ENCODE measurements at places on chromosomes 2 and 18.

DNA sequence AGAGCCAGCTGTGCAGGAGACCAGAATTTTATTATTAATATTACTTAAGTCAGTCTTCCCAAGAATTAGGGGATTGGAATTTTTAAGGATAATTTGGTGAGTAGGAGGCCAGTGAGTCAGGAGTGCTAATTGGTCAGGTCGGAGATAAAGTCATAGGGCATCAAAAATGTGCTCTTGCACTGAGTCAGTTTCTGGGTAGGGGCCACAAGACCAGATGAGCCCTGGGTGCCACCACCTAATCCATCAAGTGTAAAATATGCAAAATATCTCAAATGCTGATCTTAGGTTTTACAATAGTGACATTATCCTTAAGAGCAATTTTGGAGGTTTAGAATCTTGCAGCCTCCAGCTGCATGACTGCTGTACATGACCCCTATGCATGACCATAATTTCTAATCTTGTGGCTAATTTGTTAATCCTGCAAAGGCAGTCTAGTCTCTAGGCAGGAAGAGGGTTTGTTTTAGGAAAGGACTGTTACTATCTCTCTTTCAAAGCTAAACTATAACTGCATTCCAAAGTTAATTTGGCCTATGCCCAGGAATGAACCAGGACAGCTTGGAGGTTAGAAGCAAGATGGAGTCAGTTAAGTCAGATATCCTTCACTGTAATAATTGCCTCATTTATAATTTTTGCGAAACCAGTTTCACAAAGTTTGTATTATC lies 215.9 kb downstream of the RNF152 start:
- no peak for DNase-seq

- DNase-seq, result no peak
Observed at GRCh38 chr2:172947461-172948153, 128.0 kb upstream of the MAP3K20 start.

DNA sequence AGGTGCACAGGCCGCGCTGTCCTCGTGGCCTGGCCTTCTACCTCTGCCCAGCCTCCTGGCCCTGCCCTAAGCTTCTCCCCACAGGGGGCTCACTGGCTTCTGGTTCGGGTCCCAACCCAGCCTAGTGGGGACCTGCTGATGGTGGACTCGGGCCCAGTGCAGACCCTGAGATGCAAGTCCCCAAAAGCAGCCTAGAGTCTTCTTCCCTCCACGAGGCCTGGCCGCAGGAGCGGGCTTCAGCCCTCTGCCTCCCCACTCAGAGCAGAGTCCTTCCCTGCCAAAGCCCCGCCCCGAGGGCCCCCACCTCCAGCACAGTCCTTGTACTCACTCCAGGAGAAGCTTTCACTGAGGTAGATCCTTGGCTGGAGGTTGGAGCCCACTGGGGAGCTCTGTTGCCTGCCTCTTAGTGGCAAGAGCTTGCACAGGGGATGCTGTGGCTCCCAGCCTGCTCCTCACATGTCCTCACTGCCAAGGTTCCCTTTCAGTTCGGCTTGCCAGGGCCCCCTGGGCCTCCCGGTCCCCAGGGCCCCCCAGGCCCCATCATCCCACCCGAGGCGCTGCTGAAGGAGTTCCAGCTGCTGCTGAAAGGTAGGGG lies 3.6 kb downstream of the ERFE start:
- no peak for DNase-seq

DNA sequence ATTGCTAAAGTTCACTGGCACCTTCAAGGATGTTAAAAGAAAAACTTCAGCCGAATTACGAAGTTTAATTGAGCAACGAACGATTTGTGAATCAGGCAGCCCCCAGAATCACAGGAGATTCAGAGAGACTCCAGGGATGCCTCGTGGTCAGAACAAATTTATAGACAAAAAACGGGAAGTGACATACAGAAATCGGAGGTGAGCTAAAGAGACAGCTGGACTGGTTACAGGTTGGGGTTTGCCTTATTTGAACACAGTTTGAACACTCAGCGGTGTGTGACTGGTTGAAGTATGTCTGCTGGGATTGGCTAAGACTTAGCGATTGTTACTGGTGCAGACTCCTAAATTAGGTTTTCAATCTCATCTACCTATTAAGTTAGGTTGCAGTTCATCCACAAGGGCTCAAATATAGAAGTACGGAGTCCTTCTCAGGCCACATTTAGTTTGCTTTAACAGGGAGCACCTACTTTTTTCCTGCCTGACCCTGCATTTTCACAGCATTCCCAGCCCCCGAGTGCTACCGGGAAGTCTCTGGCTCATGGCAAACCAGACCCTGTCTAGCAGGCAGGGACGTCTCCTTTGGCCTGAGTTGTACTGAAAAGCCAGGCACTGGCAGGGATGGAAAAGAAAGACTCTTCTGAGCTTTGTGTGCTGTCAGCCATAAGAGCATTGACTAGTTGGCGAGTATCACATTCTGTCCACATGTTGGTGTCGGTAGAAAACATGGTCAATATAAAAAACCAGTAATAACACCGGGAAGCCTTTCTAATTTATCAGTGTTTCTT lies 41.1 kb downstream of the CDCA7 start:
- DNase-seq, result no peak

DNA sequence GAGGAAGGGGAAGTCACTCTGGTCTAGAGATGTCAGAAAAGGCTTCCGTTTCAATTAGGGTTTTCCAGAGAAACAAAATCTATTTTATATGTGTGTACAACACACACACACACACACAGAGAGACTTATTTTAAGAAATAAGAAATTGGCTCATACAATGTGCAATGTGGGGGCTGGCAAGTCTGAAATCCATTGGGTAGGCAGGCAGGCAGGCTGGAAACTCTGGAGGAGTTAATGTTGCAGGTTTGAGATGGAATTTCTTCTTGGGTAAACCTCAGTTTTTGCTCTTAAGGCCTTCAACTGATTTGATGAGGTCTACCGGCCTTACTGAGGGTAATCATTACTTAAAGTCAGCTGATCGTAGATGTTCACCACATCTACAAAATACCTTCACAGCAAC lies 62.6 kb downstream of the MDH1 start:
- DNase-seq, result no peak

GRCh38 chr2:97928591-97928990 lies 67.2 kb downstream of the TMEM131 start:
- DNase-seq, result no peak

DNA sequence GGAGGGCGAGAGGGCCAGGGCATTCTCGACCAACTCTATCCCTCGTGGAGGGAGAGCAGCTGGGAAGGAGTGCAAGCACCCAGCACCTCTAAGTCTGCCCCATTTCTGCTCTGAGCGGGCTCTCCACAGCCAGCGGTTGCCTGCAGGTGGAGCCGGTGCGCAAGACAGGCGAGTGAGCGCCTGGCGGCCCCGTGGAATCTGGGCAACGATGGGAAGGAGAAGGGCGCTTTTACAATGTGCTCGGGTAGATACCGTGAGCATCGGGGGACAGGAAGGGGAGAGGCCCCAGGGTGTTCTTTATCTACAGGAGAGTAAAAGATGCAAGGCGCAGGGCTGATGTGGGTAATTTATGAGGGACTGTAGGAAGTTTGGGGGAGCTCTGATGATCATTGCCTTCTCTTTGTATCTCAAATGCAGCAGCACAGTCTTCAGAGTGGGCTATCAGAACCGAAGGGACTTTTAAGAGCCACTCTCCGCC lies 867 bp upstream of the TTL start:
- DNase-seq, result peak; percentile 77

DNA sequence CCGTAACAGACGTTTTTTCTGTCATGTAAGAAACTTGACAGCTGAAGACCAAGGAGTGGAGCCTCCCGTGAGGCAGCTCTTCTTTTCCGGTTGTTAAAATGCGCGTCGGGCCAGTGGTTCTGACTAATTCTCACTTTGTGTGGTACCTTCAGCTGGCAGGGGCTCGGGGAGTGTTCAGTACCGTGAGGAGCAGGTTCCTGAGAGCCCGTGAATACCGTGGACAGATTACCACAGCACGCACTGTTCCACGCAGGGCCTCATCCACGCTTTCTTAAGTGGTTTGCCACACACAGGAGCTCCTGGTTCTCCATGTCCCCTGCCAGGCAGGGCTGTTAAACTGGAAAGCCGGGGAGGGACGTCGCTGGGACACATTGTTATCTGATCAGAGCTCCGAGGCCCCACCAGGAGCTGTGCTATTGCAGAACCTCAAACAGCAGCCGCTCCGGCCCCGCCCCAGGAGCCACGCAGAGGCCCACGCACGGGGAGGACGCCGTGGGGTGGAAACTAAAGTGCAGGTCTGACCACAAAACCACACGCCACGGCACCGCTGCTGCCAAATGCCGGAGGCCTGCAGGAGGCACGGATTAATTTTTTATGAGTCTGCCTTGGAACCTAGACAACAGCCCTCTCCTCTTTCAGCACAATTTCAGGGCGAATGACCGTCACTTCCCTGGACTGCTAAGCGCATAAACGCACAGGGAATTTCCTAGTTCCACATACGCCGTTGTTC lies 43.3 kb downstream of the NFATC1 start:
- DNase-seq, result peak; percentile 26

- DNase-seq, result no peak
Observed at GRCh38 chr18:67379981-67380380, 136.5 kb downstream of the DSEL start.

GRCh38 chr2:186962085-186962747 lies 113.2 kb upstream of the ZSWIM2 start:
- DNase-seq, result no peak

DNA sequence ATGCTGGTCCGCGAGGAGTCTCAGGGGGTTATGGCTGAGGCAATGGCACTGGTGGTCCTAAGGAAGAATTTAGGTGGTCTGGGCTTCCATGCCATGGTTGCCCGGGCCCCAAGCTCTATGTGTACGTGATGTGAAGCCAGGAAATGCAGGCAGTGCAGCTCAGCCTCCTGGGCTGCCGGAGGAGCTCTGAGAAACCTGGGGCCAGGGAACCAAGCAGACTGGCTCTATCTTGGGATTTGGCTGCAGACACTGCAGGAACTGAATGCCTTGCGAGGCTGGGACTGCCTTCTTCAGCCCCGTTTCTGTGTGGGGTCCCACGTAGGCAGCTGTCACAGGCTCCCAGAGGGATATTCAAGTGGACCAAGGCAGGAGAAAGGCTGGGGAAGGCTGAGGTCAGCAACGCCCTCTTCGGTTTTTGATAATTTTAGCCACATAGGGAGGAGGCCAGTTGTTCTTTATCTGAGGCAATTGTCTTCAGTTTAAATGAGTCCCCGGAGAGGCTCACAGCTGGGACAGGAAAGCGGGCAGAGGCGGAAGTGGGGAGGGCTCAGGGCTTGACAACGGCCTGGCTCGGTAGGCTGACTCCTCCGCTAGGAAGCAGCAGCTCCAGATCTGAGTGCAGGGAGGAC lies 77.7 kb downstream of the RHOB start:
- DNase-seq, result no peak

GRCh38 chr2:45879406-45879805 lies 227.9 kb downstream of the PRKCE start:
- DNase-seq, result no peak

GRCh38 chr2:10080536-10081304 lies 509 bp upstream of the CYS1 start:
- peak; percentile 12 for DNase-seq

DNA sequence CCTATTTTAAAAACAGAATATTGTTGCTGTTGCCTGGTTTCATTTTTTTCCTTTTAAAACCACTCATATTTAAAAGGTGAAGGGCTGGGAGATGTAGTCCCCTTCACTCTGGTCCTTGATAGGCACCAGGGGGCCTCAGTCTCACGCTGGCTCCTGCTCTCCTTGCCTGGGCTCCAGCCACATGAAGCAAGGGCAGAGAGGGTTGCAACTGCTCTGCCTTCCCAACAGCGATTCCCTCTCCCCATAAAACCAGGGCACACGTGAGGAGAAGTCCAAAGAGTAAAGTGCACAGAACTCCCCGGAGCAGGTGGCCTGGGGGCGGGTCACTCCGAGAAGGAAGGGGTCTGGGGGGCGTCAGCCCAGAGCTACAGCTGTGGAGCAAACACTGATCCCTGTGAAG lies 12.8 kb downstream of the TMEM127 start:
- DNase-seq, result no peak

DNA sequence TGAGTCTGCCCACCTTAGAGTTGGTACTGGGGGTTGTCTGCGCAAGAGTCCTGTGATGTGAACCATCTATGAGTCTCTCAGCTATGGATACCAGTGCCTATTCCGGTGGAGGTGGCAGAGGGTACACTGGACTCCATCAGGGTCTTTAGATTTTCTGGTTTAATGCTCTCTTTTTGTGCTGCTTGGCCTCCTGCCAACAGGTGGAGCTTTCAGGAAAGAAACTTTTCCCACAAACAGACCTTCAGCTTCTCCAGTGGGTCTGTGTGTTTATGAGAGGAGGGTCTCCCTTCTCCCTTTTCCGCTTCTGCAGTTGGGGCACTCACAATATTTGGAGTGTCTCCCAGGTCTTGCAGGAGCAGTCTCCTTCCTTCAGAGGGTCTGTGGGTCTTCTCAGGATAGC lies 1721.9 kb upstream of the SLC39A10 start:
- DNase-seq, result no peak

GRCh38 chr18:47908592-47908991 lies 21.9 kb downstream of the SMAD2 start:
- DNase-seq, result no peak

DNA sequence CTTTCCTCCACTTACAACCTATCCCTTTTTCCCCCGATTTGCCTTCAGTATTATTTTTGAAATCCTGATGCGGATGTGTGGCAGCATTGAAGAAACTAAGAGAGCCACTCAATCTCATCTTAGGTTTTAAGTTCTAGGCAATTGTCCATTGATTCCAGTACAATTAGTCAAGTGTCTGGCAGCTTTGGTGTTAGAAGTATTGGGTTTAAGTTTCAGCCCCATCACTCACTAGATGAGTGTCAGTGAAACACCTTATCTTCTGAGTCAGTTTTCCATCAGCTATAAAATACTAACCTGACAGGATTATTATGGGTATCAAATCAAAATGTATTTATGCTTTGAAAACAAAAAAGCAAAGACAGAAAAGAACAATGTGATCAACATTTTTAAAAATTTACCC lies 16.8 kb upstream of the CUL3 start:
- no peak for DNase-seq

DNA sequence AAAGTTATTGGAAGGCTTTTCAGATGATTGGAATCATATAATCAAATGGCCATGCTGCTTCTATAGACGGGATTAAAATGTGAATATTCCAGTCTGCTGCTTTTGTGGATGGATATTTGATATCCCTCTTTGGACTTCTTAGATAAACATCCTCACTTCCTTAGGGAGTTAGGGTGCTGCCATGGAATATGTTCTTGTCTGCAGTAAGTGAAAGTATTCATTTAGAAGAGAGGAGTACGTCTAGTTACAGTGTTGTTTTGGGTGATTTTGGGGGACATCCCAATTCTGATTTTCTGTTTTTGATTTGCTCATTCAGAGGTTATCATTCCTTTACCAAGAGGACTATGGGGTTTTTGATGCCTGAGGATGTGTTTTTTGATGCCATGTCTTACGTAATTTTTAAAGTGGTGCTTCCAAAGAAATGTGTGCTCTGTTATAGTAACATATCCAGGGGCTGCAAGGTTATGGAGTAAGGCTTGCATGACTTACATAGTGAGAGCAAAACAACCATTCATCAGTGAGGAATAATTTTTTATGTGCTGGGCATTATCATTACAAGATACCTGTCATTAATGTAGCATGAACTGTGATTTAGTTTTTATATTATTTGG lies 33.6 kb downstream of the ASXL3 start:
- DNase-seq, result no peak

- DNase-seq, result no peak
Observed at GRCh38 chr2:149467436-149467835, 120.1 kb downstream of the MMADHC start.

- DNase-seq, result no peak
Observed at GRCh38 chr2:190270298-190270697, 49.3 kb downstream of the HIBCH start.

- DNase-seq, result no peak
Observed at GRCh38 chr2:161994761-161995520, 79.1 kb downstream of the DPP4 start.

GRCh38 chr2:18243816-18244215 lies 316.6 kb downstream of the RDH14 start:
- no peak for DNase-seq
